ENCODE measurements at places on chromosomes 3 and 15. TPM values are rescaled to one million over a fixed set of nuclear protein-coding genes. Genes with fewer than 3 reads are reported as not detected.

Gene GAP43
- total RNA-seq: 0.33 TPM

Gene SLC12A1
- total RNA-seq: not detected

Gene CASR
- total RNA-seq: not detected

Gene CIDEC
- total RNA-seq: 0.17 TPM

Gene COL6A6
- 1.6 TPM for total RNA-seq

All from smooth muscle cell of trachea (primary cell).